Dorsolateral prefrontal cortex (tissue), 122 donors: ENCODE measurements at places on chromosomes 13 and 19.

- DNase-seq = no peak
These were observed 31.9 kb downstream of the GPALPP1 start for GRCh38 chr13:45021250-45021649.

- DNase-seq = no peak
These were observed 954.1 kb downstream of the UQCRFS1 start for GRCh38 chr19:28258829-28259228.

DNA sequence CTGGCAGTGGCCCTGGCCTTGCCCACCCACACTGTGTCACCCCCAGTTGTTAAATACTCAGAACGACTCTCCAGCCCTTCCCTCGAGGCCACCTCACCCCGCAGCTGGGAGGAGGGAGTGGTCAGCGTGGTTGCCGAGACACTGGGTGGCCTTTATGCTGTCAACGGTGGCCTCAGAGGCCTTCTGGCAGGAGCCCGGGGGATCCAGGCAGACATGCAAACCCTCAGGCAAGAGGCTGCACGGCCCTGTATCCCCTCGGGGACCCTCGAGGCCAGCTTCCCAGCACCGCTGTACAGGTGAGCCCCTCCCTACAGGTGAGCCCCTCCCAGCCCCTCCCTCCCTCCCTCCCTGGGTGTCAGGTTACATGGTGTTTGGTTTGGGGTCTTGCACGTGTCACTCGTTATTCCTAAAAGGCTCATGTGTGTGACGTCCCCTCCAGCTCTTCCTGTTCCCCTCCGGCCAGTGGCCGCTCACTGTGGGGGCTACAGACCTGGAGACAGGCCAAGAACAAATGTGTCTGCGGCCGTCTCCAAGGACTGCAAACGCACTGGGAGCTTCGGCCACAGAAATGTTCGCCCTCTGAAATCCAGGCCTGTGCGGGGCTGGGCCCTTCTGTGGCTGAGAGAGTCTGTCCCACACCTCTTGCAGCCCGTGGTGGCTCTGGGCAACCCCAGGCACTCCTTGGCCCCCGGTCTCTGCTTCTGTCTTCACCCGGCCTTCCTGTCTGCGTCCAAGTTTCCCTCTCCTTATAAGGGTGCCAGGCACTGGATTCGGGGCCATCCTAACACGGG is at the start of gene TEKTIP1:
TSS of gene TEKTIP1 (plus strand) at position 210 of the 791 bp plus-strand sequence. CDS start at position 214, 4 bp downstream.
- no peak for DNase-seq

DNA sequence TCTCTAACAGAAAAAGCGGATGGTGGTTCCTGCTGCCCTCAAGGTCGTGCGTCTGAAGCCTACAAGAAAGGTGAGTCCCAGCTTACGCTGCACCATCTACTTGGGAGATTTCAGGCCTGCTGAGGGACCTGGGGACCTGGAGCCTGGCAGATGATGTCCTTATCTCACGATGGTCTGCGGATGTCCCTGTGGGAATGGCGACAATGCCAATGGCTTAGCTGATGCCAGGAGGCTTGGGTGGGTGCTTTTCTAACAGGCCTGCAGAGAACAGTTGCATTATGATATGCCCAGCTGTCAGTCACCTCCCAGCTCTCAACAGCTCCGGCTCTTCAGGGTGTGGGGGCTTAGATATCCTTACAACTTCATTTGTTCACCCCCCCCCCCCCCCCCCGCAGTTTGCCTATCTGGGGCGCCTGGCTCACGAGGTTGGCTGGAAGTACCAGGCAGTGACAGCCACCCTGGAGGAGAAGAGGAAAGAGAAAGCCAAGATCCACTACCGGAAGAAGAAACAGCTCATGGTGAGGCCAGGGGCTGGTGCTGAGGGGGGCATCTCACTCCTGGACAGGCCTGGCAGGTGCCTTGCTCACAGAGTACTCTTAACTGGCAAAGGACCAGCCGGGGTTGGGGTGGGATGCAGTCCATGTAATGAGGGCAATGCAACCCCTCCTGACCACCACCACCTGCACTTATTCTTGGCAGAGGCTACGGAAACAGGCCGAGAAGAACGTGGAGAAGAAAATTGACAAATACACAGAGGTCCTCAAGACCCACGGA is 3.8 kb downstream of the RPL13A start:
- no peak for DNase-seq

- no peak for DNase-seq
These were observed 117.7 kb downstream of the COL4A2 start for GRCh38 chr13:110424569-110425443.

DNA sequence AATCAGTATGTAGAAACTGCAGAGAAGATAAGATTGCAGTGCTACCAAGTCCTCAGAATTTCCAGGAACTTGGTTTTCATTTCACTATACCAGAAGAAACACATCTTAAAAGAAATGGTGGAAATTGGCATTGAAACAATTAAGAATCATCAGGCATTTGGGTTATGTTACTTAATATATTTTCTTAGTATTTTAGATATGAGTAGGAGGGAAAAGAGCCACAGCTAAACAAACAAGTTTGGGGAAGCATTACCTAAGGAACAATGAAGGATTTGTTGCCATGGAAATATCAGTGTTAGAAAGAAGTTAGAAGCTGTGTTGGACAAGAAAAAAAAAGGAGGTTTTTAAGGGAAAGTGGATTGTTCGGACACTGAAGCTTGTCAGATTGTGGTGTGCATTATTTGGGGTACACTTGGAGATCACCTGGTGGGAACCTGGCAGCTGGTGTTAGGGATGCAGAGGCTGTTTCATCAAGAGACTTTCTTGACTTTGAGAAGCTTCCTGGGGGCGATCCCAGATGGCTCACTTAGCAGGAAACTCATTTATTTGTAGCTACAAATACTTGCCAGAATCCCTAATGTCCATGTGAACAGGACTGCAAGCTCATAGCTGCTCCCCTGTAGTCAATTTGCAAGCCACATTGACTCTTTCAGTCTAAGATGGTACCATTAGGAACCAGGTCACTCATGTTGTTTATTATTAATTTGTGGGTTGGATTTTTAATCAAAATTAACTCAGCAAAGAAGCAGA is 246.7 kb downstream of the RFC3 start:
- DNase-seq = no peak

DNA sequence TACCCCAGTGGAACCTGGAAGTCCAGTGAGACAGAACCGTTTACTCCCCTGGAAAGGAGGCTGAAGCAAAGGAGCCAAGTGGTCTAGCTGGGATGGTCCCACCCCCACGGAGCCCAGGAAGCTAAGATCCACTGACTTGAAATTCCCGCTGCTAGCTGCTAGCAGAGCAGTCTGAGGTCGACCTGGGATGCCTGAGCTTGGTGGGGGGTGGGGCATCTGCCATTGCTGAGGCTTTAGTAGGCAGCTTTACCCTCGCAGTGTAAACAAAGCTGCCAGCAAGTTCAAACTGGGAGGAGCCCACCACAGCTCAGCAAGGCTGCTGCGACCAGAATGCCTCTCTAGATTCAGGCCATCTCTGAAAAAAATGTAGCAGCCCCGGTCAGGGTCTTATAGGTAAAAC is 437.0 kb downstream of the SUCLA2 start:
- no peak for DNase-seq

DNA sequence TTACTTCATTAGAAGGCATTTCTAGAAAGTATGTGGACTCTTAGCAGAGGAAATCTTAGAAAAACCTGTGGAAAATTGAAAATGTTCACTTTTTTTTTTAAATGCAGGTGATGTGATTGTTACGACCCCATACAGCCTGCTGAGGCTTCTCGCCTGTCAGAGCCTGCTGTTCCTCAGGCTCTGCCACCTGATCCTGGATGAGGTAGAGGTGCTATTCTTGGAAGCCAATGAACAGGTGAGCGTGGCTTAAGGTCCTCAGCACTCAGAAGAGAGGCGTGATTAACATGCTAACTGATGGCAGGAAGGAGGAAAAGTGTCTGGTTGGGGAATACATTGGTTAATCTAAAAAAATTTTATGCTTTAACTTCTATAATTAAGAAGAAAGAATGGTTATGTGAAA is 71.4 kb downstream of the SLC7A9 start:
- DNase-seq = no peak

DNA sequence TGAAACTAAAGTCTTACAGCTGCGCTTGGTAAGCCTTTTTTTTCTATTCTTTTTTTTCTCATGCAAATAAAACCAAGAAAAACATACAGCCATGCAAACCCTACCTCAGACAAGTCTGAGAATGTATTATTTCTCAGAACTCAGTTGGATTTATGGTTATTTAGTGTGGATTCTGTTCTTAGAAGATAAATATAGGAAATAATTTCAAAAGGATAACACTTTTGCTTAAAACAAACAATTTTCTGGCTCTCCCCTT is 40.7 kb upstream of the TNFSF11 start:
- no peak for DNase-seq

DNA sequence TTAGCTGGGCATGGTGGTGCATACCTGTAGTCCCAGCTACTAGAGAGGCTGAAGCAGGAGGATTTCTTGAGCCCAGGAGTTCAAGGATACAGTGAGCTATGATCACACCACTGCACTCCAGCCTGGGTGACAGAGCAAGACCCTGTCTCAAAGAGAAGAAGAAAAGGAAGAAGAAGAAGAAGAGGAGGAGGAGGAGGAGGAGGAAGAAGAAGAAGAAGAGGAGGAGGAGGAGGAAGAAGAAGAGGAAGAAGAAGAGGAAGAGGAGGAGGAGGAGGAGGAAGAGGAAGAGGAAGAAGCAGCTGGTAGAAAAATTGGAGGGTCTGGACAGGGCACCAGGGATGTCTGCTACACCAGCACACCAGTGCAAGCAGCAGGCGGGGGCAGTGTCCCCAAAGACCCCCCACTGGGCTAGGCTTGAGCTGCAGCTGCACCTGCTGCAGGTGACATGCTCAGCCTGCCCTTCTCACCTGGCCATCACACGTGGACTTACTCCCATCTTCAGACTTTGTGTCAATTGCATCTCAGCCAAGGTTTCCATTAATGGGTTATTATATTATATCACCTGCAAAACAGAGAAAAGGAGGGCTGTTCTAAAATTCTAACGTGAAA is 180.9 kb upstream of the ZNF507 start:
- DNase-seq = no peak

- DNase-seq = no peak
These were observed 2506.4 kb downstream of the PCDH9 start for GRCh38 chr13:64723724-64724123.

- no peak for DNase-seq
These were observed 156.2 kb downstream of the CACNA1A start for GRCh38 chr19:13350072-13350471.

- no peak for DNase-seq
These were observed 101.7 kb upstream of the MCF2L start for GRCh38 chr13:112867301-112867711.

- DNase-seq = no peak
These were observed 2898.7 kb upstream of the PCDH20 start for GRCh38 chr13:64314331-64314730.

- DNase-seq = no peak
These were observed 86.4 kb downstream of the SOX1 start for GRCh38 chr13:112153364-112153763.

GRCh38 chr13:20475927-20476691 is 49.5 kb downstream of the CRYL1 start:
- no peak for DNase-seq

DNA sequence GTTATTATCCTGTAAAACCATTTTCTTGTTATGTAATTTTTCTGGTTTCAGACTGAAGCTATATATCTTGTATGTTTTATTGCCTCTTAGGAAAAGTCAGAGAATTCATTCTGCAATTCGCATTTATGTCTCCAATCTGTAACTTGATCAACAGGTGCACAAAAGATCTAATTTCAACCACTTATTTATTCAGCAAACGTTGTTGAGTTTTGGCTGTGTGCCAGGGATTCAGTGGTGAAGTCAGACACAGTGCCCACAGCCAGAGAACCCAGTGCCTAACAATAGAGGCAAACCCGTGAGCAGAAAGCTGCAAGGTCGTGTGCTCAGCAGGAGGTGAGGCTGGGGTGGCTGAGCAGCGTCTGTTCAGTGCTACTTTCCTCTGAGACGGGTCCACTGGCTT is 119.5 kb upstream of the MCF2L start:
- peak; percentile 25 for DNase-seq

- DNase-seq = peak; percentile 7
These were observed 17.7 kb downstream of the EPN1 start for GRCh38 chr19:55692681-55693081.

DNA sequence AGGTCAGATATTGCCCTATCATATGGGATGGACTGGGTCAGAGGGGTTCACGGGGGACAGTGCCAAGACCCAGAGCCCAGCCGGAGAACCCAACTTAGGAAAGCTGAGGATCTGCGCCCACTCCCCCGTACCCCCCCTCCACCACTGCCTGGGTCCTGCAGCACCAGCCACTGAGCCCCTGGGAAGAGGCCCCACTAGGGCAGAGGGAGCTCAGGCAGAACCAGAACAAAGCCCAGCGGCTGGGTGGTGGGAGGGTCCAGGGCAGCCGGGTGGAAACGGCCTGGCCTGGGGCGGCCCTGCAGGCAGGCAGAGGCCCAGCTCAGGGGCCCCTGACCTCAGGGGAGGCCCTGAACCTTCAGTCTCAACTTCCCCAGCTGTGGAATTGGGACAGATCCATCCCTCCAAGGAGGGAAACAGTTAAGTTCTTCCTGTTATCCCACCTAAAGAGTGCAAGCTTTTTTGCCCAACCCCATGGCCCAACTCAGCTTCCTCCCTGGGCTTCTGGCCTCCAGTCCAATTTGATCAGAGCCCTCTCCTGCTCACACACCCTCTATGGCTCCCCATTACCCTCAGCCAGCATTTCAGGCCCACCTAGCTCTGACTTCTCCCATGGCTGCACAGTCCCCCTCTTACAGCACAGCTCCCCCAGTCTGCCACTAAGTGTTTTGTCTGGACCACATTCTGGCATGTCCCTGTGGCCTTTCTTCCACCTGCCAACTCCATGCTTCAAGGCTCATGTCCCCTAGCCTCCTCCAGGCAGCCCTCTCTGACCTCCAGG is 3.1 kb downstream of the NR2F6 start:
- no peak for DNase-seq

DNA sequence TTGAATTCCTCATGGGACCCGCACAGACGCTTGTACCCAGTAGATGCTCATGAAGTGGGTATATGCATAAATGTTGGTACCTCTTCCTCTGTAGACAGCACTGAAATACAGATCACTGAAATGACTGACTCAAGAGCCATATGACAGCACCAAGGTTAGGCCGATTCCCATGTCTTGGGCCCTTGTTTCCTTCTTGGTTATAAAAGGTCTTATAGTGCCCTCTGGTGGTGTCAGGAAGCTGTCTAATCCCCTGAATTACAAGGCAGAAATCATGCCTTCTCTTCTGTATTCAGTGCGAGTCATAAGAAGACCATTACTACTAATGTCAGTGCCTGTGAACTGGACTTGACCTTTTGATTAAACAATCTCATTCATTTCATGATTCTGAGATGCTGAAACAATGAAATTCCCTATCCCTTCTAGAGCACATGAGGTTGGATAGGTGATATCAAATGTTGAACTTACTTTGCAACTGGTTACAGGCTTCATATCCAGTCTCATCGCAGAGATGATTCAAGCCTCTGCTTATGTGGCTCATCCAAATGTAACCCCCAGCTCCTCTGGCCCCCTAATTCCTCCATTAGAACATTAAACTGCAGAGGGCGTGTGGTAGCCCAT is 59.7 kb downstream of the SPATA13 start:
- DNase-seq = no peak

- no peak for DNase-seq
These were observed 34.8 kb downstream of the FOXO1 start for GRCh38 chr13:40631605-40632004.
